Activated CD8-positive, alpha-beta memory T cell treated with anti-CD3 and anti-CD28 coated beads, Interleukin-2, amount 50 U/mL, for 4 hours (primary cell): ENCODE measurements at places on chromosomes 1 and 21.

DNA sequence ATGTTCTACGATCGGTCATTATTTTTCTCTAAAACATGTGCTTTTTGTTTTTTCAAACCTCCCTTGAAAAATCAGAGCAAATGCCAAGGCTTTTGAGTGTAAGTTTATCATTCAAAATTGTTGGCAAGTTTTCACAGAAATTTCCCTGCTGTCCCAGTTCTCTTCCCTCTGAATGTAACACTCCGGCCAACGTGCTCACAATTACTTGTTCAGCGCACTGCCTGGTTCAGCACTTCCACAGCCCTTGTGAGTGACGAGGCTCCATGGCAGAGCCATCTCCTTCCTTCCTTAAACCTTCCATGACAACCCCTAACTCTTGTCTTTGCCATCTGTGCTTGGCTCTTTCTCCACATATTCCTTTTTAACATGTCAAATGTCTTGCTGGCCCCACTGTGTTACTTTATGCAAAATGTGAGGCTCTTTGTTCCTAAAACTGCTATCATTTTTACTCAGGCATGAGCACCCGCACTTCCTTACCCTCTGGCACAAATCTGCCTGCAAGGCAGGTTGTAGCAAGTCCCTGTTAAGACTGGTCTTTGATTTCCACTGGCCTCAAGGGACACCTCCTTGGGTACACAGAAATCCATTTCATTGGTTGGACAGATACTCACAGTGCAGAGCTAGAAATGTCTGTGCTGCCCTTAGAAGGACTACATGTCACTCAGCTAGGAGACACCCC, 142.8 kb downstream of the HUNK start:
- DNase-seq, result no peak

DNA sequence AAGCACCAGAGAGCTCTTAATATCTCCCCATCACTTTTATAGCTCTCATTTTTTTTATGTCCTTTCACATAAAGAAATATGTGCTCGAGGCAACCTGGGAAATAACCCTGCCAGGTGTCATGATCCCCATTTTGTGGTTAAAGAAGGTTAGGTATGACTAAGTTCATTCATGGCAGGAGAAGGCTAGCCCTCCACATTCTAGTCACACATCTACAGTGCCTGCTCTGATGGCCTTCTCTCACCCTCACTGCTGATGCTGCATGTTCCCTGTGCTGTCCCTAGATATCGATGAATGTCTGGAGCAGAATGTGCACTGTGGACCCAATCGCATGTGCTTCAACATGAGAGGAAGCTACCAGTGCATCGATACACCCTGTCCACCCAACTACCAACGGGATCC, 187.5 kb downstream of the TPR start:
- no peak for DNase-seq

GRCh38 chr1:216553040-216553439, 129.8 kb upstream of the USH2A start:
- DNase-seq, result no peak

- peak; percentile 23 for DNase-seq
Observed at GRCh38 chr1:236534151-236534651, 10.4 kb downstream of the LGALS8 start.

DNA sequence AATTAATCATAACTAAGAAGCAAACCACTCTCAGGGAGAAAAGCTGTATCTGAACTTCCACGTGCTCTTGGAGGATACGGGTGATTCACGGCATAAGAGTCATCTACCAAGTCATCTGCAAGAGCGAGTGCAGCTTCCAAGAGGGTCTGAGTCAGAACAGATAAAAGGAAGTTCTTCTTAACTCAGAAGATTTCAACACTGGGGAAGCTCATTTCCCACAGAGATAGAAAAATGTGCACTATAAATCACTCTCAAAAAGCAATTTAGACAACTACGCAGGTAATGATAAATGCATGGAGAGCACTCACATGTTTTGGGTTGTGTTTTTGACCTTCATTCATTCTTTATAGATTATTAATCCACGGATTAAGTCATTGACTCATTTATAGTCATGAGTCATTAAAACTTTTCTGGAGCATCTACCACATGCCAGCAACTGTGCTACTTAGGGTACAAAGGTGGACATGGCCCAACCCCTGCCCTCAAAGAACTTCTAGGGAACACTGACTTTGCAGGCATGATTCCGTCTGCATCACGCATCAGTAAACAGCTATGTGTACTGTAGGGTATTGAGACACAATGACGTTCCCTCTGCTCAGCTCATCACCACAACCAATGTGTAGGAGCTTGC, 20.8 kb downstream of the KCNJ15 start:
- no peak for DNase-seq

DNA sequence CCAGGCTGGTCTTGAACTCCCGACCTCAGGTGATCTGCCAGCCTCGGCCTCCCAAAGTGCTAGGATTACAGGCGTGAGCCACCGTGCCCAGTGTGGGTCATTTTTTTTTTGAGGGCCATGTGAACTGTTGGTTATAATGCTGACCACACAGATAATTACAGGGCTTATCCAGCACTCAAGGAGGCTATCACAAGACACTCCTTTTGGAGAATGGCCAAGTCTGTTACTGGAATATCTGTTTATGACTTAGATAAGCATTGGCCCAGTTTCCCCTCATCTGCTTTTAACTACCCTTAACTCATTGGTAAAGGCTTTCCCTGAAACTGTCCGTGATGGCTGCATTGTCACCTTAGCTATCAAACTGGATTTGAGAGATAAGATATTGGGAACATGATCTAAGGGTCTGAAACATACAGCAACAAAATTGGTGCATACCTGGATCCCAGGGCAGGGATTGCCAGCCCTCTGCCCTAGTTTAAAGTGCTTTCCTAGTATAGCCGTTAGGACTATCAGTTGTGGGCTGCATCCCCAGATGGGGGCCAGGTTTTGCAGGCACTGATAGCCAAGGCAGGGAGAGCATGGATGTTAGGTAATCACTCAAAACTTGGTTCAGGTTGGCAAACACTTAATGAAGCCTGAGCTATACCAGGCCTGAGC, 15.6 kb downstream of the SZT2 start:
- DNase-seq, result no peak

GRCh38 chr1:219265026-219265515, 91.4 kb downstream of the LYPLAL1 start:
- no peak for DNase-seq

- no peak for DNase-seq
Observed at GRCh38 chr1:10178597-10179405, 31.6 kb upstream of the KIF1B start.

- DNase-seq, result no peak
Observed at GRCh38 chr1:231684356-231685244, 58.0 kb downstream of the DISC1 start.

GRCh38 chr1:215113776-215114153, 31.2 kb downstream of the KCNK2 start:
- DNase-seq, result no peak

GRCh38 chr1:47709019-47709871, 271.4 kb downstream of the FOXD2 start:
- DNase-seq, result peak; percentile 22

DNA sequence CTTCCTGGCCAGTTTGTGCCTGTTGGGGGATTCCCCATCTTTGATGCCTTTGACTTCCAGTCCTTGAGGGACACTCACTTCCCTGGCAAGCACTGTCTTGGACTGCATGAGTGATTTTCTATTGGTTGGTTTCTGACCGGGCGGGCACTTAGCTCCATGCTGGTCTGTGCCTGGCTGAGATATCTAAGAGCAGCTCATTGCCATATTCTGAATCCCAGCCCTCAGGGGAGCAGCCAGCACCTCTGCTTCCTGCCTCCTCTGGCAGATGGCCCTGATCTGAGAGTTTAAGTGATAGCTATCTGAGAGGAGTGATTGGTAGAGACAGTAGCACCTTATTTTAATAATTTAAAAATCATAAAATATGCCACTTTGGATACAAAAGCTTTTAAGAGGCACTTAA, 52.5 kb downstream of the DISC1 start:
- DNase-seq, result no peak

DNA sequence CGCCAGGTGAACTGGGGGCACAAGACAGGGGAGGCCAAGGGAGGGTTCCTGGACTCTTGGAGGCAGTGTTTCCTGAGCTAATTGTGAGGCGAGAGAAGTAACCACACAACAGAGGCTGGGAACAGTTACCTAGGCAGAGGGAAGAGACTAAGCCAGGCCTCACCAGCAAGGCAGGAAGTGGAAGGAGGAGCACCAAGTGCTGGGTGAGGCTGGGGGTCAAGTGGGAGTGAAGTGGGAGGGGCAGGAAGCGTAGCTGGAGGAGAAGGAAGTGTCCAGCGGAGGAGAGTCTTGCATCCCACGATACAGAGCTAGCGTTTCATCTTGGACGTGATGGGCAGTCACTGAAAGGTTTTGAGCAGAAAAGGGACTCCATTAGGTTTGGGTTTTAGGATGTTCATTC, 48.3 kb upstream of the CAPZB start:
- DNase-seq, result no peak

- DNase-seq, result no peak
Observed at GRCh38 chr1:192476802-192477298, 98.7 kb upstream of the RGS1 start.

DNA sequence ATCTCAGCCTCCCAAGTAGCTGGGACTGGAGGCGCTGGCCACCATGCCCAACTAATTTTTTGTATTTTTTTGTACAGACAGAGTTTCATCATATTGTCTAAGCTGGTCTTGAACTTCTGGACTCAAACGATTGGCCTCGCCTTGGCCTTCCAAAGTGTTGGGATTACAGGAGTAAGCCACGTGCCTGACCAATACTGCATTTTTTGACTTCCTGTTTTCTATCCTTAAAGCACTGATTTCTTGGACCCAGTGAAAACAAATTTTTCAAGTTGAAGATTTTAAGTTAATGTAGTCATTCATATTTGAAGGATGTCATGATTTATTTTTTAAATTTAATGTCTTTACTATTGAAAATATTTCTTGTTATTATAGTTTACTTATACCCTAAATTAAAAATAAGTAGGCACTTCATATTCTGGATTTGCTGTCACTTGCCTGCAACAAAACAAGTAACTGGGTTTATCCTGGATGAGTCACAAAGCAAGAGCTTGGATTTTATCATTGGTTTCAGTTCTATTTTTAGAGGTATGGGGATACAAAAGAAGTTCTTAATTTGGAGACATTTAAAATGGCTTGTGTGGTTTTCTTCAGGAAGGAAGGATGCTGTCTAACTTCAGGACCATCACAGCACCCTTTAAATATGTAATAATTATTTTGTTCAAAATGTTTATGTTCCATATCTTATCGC, 2.2 kb upstream of the VPS45 start:
- DNase-seq, result no peak

- no peak for DNase-seq
Observed at GRCh38 chr1:111990878-111991718, 1.6 kb upstream of the KCND3 start.

DNA sequence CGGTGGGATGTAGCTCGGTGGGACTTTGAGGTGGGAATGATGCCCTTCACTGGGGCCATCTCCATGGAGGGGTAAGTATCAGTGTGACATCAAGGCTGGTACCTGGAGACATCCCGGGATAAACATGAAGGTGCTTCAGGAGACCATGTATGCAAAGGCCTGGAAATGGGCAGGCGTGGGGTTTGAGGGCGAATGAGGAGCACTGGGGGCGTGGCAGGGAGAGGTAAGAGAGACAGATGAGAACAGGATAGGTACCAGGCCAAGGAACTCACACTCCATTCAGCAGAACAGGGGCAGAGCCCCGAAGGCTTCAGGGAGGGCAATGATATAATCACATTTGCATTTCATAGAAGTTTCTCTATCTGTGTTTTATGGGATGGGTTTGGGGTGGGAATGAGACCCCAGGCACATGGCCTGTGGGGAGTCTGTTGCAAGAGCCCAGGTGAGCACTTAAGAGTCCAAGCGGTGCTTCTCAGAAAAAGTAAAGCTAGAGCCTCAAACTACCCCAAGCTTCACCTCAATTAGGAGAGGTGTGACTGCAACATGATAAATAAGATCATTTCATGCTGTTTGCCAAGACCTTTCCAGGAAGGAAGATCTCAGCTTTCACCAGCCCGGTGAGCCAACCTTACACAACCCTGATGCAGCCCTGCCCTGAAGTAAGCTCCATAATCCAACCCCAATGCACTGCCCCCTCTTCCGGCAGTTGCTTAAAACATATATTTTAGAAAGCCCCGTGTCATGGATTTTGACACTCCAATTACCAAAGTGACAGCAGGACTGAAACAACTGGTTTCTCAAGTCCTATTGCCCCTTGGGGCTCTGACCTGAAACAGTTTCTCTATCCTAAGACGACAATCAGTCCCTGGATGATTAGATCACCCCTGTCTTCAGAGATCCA, 7.4 kb downstream of the S100A9 start:
- DNase-seq, result no peak
